ENCODE measurements at places on chromosomes 4 and X.

- DNase-seq = no peak
Measured at GRCh38 chr4:85681221-85681657, 206.3 kb downstream of the ARHGAP24 start.

- DNase-seq = no peak
Measured at GRCh38 chr4:168451331-168451730, 29.0 kb downstream of the DDX60L start.

GRCh38 chr4:183821076-183821853 lies 83.8 kb upstream of the STOX2 start:
- no peak for DNase-seq

DNA sequence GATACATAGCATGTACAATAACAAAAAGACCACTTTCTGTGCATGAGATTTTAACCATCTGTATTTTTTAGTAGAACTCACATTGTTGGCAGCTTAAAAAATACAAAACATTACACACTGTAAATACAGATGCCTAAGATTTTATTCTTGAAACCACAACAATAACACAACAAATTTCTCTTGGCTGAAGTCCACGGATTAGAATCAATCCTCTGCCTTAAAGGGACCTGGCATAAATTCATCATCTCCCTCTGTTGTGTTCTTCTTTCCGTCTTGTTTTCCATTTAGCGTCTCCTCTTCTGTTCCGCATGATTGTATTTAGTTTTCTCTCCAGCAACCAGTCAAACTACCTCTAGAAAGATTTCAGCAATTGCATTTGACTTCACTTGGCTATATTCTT lies 231.0 kb downstream of the SPOCK3 start:
- DNase-seq = no peak

DNA sequence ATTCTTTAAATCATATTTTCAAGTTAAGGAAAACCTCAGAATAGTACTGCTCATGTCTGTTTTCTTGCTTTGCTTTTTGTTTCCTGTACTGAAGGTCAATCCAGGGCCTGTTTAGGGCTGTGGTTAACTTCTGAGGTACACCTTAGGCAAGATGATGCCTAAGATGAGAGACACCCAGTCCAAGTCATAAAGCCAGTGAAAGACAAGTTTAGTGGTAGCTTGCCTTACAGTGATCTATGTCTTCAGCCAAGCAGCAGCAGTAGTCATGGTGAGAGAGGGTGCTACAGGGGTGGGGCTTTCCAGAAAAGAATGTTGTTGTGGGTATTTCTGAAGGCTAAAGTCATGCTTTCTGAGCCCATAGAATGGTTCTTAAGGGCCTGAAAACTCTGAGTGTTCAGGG lies 173.7 kb downstream of the VSIG4 start:
- DNase-seq = no peak

DNA sequence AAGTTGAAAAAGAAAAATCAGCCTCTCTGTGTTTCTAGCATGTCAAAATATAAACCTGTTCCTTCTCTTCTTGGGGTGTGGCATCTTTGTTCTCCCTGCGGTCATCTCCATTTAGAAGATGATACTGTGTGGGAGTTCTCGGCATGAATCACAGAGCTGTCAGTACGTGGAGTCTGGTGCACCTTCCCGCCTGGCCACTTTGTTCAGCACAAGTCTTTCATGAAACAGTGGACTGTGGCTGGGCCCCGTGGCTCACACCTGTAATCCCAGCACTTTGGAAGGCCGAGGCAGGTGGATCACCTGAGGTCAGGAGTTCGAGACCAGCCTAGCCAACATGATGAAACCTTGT lies 166.5 kb downstream of the MAML3 start:
- DNase-seq = no peak

DNA sequence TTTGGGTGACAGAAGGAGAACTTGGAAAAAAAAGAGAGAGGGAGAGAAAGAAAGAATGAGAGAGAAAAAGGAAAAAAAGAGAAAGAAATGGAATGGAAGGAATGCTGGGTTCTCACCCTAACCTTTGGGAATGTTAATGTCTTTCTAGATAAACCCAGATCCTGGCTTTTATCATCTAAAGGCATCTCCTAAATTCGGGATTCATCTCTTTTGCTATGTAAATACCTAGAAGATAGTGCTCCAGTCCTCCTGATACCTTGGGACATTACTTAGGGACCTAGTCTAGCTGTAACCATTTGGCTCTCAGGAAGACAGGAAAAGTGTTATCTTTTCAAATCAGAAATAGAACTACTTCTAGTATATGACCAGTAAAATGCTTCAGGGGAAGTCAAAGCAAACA lies 15.8 kb upstream of the SPCS3 start:
- no peak for DNase-seq

- no peak for DNase-seq
Measured at GRCh38 chr4:10184041-10184440, 67.4 kb upstream of the WDR1 start.

DNA sequence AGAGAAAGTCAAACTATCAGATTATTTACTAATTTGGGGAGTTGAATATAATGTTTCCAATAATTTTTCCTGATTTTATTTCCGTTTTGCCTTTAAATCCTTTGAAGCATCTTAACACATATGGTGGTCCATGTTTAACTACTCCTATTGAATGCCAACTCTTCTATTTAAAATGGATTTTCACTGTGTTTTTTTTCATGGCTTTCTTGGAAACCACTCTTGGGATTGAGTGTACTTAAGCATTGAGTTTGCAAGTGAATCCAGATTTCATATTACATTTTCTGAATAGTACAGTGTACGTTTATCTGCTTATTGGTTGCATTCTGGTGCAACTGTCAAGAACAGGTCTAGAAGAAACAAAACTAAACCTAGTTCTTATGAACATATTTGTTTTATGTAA lies 45.6 kb downstream of the RAPGEF2 start:
- DNase-seq = no peak

GRCh38 chr4:5267408-5267807 lies 216.1 kb downstream of the STK32B start:
- DNase-seq = no peak

DNA sequence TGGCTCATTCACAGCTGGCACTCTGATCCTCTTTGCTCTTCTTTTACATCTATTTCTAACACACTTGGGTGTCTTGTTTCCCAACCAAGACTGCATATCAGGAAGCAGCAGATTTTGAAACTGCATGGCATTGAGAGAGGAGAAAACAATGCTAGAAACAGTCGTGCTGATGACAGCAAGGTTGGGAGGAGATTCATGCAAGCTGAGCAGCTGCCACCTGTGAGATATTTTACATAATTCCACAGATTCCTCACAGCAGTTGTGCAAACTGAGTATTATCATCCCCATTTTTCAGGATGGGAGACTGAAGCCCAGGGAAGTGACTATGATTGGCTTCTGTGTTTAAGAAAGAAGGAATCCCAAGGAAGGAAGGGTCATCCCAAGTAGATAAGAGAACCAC lies 105.0 kb downstream of the SLC2A9 start:
- DNase-seq = no peak

GRCh38 chr4:40800064-40800463 lies 50.3 kb downstream of the NSUN7 start:
- no peak for DNase-seq

DNA sequence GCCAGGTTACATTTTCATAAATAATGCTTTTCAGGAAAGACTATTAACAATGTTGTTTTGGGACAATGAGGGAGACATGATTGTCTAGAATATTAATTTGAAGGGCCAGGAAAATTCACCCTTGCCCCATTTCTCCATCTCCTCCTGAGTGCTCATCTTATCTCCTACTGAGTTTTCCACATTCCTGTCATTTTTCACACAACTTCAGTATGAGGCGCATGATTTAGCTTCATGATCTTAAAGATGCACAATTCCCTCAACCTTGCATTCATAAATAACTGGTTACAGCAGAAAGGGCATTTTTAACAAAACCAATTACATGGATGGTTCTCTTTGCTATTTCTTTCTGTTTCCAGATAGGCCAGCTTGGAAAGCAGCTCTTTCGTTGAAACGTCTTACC lies 1699.2 kb upstream of the IGFBP7 start:
- no peak for DNase-seq

- DNase-seq = no peak
Measured at GRCh38 chr4:18691431-18692200, 670.1 kb upstream of the LCORL start.

GRCh38 chr4:123349421-123350190 lies 47.0 kb upstream of the SPRY1 start:
- DNase-seq = no peak

DNA sequence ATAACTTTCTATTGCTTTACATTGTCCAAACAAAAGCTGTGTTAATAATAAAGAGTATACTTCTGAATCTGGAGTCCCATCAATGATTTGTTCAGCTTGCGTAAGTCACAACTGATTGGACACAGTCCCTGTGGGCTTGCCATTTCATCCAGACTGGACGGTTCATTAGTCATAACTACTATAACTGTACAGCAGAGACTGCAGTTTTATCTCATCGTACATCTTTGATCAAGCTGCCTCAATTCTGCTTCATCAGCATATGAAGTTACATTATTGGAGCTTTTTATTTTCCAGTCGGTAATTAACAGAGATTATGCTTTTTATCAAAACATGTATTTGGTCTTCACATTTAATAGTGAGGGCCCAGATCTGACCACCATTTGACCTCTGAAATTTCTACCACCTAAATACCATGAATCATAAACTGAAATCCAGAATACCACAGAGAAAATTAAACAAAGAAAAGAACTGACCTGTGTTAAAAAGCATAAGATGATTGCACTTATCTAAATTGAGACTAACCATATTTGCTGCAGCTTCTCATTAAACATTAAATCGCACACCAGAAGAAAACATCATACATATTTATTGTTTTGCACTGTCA lies 12.5 kb upstream of the MAB21L2 start:
- no peak for DNase-seq

DNA sequence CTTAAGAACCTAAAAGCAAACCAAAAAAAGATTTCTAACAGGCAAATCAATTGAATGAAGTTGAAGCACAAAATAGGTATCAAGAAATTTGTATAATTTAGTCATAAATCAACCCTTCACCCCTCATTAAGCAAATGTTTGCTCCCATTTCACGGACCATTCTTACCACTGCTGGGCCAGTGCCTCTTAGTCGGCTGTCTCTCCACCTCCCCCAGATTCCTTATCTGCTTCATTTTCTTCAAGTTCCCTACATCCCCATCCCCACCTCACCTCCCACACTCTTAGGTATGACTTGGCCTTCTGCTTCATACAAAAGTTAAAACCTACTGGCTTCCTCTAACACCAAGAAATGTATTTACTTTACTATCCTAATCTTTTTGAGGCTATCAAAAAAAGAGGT lies 11.8 kb downstream of the AASDH start:
- no peak for DNase-seq

- no peak for DNase-seq
Measured at GRCh38 chrX:77899081-77899828, at the start of gene COX7B. Gene COX7B (plus strand): TSS chrX:77899468. CDS start chrX:77899554, 86 bp downstream.

- no peak for DNase-seq
Measured at GRCh38 chr4:74320559-74321118, 12.4 kb downstream of the EPGN start.

- DNase-seq = no peak
Measured at GRCh38 chrX:78945186-78945912, at the start of gene P2RY10. Gene P2RY10 (plus strand): TSS chrX:78945391. CDS start chrX:78960521, 15,130 bp downstream.

DNA sequence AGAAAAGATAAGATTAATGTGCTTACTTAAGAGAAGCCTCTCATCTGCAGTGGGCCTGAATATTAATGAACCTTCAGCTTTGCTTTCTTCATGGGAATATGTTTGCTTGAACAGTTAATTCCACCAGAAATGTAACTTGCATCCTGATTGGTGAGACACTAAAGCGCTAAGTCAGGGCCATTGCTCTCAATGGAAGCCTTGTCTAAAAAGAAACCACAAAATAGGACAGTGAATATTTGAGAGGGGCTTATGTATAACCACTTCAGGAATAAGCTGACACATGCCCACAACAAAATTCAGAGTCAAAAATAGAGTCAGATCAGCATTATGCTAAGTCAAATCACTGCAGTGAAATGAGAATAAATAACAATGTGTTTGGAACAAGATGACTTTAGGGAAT lies 1125.8 kb downstream of the STIM2 start:
- DNase-seq = no peak

DNA sequence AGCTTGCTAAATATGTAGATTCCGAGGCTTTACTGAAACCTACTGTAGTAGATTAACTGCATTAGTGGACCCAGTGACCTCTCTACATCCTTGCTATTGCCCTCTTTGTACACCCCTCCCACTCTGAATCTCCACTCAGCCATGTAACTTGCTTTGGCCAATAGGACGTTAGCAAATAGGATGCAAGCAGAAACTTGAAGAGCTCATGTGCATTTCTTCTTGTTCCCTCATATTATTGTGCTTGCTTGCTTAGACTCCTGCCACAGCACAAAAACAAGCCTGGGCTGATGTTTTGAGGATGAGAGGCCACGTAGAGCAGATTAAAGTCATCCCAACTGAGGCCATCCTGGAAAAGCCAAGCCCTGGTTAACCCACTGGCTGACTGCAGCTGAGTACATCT lies 147.9 kb downstream of the HS6ST2 start:
- DNase-seq = no peak

DNA sequence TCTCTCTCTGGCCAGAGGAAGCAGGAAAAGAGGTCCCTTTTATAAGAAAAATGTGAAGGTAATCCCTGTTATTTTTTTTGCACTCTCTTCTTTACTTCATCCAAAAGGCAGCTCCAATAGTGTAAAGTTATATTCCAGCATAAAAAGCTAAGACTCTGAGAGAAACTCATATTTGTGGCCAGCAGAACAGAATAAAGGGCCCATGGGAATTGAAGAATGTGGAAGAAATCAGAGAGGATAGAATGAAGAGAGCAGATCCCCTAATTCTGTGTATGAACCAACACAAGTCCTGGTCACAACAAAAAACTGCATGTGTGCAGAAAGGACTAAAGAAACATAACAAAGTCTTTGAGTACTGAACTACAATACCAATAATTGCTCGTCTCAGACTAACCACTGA lies 22.3 kb downstream of the RPS6KA6 start:
- no peak for DNase-seq
